ENCODE measurements at places on chromosomes 6 and 20.

GRCh38 chr20:33210371-33210770 lies 6.8 kb upstream of the BPIFA3 start:
- DNase-seq, result no peak

DNA sequence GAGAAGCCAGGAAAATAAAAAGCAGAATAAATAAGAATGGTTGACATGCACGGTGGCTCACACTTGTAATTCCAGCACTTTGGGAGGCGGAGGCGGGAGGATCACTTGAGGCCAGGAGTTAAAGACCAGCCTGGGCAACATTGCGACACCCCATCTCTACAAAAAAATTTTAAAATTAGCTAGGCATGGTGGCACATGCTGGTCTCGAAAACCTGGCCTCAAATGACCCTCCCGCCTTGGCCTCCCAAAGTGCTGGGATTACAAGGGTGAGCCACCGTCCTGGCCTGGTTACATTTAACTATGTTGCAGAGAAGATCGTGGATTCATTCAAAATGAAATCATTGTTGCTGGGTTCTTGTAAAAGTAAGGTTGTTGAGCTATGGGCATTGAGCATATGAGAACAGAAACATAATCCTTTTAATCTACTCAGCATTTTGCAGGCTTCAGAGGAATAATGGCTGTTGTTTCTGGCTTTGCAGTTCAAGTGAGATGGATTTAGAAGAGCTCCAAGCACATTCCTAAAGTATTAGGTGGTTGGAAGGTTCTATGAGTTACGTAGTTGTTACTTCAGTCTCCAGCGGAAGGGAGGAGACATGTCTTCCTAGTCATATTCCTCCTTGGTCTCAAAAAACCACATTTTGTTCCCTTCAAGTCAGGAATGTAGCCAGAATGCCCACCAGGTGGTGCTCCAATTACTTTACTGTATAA lies 45.6 kb upstream of the RAB23 start:
- peak; percentile 53 for DNase-seq

GRCh38 chr20:57787990-57788781 lies 78.4 kb upstream of the PMEPA1 start:
- DNase-seq, result no peak

GRCh38 chr20:58216334-58216733 lies 12.1 kb downstream of the ANKRD60 start:
- DNase-seq, result no peak

DNA sequence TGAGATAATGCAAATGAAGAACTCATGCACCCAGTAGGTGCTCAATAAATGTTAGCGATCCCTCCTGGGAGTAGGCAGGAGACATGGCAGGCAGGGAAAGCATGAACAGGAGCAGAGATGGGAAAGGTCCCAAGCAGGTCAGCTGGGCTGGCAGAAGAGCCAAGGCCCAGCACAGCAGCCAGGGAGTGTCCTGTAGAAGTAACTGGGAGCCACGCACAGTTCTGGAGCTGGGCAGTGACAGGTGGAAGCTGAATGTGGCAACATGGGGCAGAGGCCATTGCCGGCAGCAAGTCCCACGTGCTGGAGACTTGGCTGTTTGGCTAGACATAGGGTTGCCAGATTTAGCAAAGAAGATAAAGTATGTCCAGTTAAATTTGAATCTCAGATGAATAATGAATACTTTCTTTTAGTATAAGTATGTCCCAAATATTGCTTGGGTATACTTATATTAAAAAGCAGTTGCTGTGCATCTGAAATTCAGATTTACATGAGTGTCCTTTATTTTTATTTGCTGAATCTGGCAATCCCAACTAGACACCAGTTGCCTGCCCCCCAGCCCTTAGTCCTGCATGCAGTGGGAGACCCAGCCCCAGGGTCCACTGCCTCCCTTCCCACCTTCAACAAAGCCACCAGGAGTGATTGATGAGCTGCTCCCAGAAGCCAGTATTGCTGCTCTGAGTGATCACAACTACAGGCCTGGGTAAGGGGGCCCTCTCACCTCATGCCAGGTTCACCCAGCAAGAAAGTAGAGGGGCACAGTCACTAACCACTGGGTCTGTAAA lies 3.7 kb upstream of the LPIN3 start:
- DNase-seq, result no peak

DNA sequence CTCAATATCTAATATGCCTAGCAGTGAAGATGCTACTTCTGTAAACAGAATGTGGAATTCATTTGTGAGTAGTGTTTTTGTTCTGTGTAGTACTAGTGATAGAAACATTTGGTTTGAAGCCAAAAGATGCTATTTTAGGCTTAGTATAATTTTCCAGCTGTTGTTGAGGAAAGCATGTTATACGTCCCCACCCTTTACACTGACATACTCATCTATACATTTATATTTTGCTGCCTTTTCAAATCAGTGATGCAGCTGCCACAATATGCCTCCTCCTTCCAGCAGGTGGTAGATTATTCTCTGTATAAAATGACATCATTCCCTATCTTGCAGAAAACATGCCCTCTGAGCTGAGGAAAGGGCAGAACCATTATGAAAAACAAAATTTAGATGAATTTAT lies 1217.6 kb upstream of the GJE1 start:
- peak; percentile 96 for DNase-seq

GRCh38 chr6:57193177-57193576 lies 21.1 kb downstream of the BAG2 start:
- no peak for DNase-seq

DNA sequence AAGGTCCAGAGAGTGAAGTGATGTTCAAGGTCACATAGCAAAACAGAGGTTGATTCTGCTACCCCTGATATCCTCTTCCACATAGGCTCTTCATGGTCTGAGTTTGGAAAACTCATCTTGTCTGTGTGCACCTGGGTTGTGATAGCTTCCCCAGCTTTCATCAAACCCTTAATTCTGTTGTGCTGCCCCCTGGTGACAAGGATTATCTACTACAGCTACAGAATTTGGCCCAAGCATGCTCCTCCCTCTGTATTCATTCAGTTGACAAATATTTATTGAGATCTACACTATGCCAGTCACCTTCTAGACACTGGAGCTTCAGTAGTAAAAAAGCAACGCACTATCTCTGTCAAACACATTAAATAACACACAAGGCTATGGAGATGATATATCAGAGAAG lies 50.4 kb downstream of the SMPDL3A start:
- DNase-seq, result peak; percentile 82

DNA sequence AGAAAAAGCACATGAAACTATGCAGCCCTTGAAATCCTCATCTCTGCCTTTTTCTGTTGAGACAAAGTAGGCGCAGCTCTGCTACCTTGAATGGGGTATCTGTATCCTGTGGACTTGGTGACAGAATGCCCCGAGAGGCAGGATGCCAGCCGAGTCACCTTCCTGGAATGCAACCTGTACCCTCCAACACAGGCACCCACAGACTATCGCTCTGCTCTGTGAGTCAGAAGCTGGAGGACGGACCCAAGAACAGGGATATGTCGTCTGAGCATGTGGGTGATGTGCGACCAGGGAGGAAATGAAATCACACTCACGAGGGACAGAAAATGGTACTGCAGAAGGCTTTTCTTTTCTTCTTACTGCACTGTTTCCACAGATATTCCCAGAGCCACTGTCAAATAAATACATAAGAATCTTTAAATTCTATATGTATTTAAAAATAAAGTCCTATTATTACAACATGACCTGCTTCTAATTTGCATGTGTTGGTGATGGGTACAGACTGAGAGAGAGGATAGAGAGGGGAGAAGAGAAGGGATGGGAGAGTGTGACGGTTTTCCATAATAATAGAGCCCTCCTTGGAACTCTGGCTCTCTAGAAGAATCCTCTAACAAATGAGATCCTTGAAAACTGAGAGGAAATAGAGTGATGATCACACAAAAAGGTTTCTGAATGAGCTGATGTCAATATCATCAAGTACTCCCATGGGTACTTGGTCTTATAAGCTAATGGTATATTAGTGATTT lies 308.1 kb downstream of the FOXC1 start:
- no peak for DNase-seq

- no peak for DNase-seq
Measured at GRCh38 chr6:1200081-1200408, 111.9 kb upstream of the FOXQ1 start.

DNA sequence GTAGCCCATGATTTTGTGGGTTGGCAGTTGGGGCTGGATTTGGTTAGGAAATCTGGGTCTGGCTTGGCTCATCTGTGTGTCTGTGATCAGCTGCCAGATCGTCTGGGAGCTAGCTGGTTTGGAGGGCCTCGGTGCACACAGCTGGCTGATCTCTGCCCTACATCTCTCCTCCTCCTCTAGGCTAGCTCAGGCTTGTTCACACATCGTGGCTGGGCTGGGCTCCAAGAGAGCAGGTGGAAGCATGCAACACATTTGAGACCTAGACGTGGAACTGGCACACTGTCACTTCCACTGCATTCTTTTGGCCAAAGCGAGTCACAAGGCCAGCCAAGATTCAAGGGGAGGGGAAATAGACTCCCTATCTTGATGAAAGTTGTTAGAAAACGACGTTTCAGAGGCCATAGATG lies 15.9 kb downstream of the NDUFAF5 start:
- DNase-seq, result peak; percentile 48

DNA sequence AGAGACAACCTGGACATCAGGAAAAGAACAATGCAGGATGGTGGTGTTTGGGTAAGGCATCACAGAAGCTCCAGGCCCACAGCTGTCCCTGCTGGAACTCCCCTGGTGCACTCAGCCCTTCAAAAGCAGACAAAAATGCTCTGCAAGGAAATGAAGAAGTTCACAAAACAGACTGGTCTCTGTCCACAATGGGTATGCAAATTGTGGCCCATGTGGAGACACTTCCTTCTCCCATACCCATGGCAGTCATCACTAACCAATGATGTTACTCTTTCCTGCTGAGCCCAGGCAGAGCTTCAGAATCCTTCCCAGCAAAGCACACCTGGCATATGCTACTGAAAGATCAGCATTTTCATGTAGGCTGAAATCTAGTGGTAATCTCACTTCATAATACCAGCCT lies 42.6 kb upstream of the PXDC1 start:
- DNase-seq, result no peak

DNA sequence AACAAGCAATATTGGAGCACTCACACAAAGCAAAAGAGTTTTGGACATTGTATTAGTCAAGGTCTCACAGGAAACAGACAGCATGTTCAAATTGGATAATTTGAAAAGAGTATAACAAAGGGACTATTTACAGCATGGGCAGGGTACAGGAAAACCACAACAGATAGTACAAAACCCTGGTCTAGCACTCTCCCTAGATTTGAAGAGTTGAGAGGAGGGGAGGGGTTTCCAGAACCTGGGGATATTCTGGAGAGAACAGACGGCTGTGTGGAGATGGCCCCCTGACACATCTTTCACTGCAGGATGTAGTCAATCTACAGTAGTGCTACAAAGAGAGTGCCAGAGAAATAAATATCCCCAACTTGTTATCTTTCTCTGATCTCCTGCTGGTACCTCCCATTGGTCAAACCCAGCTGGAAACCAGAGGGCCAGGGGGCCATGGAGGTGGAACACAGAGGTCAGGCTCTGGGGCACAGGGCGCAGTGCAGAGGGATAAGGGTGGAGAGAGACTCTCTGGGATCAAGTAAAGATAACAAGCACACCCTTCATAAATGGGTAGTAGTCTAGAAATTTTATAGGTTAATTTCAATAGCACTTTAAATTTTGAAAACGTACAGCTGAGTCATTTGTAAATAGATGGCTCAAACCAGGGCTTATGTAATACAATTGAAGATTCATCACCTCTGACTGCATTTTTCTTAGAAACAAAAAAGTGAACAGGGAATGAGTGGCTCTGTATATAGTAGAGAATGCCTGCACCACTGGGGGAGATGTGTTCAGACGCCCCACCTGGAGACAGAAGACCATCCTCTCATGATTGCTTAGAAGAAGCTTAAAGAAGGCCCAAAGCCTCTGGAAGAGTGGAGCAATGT lies 25.7 kb downstream of the RCAN2 start:
- no peak for DNase-seq

DNA sequence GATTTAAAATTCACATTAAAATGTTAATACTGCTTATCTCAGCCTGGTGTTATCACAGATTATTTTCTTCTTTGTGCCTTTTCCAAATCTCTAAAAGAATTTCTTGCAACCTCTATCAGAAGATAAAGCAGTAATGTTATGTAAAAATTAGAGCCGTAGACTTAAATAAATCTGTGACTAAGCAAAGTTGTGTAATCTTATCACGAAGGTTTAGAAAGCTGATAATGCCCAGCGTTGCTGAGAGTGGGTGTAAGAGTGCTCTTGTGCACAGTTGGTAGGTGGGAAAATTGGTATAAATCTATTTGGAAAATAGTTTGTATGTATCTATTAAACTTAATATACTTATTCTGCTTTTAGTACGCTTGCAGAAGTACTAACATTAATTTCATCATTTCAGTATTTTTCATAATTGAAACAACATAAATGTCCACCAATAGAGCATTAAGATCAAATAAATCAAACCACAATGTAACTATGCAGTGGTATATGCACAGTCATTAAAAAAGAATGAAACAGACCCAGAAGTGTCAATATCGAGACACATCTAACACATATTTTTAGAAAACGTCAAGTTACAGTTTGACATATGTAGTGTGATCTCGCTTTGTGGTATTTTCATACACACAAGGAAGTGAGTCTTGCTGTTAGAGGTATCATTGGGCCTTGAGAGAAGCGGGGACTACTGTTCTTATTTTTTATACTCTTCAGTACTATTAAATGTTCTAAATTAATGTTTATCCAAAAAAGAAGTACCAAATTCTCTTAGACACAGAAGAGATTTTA lies 54.4 kb upstream of the PBOV1 start:
- DNase-seq, result no peak

- no peak for DNase-seq
Measured at GRCh38 chr20:43755851-43756250, 29.0 kb upstream of the GTSF1L start.
